ENCODE measurements at places on chromosomes 4 and X. TPM values are rescaled to one million over a fixed set of nuclear protein-coding genes. Genes with fewer than 3 reads are reported as not detected.

The TEX11 gene
- 0.08 TPM for polyA plus RNA-seq

DNA sequence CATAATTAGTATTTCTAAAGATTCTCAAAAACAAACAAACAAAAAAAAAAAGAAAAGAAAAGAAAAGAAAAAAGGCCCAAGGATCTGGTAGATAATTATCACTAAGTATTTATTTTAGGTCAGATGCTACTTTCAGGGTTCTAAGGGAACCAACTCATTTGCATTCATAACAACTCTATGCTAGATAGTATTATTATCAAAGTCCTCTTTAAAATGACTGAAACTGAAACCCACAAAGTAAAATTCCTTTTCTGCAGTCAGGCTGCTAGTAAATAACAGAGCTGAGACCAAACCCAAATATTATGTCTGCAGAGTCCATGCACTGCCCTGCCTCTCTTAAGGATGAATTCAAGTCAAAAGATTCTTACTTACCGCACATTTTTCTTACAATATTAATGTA is 38.3 kb upstream of the MAPK10 start:
- no peak for DNase-seq

DNA sequence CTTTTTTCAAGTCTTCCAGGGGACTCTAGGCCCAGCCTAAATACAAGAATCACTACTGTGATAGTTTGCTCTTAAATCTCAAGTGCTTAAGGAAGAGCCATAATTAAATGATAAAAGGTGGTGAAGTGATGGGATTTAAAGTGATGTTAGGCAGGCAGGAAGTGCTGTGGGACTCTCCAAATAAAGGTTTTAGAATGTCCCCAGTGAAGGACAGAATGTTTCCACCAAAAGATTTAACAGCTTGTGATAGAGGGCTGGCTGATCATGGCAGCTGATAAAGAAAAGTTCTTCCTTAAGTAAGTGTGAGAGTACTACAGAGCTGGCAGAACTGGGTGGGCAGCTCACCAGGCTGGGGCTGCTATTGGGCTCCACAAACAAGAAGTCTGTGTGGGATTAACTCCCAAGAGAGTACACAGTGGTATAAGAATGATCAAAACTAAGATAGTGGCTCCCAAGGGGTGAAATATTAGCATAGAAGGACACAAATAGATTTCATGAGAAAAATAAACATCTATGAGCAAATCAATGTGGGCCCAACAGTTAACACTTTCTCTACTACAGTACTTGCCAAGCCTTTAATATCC is 637.2 kb upstream of the CPEB2 start:
- no peak for DNase-seq

DNA sequence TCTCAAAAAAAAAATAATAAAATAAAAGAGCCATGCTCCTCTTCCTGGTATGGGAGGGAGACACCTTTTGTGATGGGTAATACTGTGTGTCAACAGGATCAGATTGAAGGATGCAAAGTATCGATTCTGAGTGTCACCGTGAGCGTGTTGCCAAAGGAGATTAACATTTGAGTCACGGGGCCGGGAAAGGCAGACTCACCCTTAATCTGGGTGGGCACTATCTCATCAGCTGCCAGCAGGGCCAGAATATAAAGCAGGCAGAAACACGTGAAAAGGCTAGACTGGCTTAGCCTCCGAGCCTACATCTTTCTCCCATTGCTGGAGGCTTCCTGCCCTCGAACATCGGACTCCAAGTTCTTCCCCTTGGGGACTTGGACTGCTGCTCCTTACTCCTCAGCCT is 95.4 kb downstream of the SHOX start:
- DNase-seq, result no peak

The ADAM29 gene
- polyA plus RNA-seq, result 0.04 TPM

DNA sequence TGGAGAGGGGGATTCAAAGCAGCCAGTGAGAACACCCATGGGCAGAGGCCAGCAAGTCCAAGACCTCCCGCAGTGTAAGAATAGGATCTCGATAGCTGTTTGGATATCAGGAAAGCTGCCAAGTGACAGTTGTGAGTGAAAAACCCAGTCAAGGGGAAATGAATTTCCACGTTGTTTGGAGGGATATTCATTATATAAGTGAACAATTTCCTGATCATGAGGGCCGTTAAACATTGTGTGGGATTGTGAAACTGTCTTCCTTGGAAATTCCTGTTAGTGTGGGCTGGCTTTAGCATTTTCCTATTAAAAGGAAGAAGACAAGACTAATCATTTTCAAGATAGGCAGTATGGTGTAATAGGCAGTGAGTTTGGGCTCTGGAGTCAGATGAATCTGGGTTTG is 15.0 kb downstream of the CLDN2 start:
- no peak for DNase-seq

DNA sequence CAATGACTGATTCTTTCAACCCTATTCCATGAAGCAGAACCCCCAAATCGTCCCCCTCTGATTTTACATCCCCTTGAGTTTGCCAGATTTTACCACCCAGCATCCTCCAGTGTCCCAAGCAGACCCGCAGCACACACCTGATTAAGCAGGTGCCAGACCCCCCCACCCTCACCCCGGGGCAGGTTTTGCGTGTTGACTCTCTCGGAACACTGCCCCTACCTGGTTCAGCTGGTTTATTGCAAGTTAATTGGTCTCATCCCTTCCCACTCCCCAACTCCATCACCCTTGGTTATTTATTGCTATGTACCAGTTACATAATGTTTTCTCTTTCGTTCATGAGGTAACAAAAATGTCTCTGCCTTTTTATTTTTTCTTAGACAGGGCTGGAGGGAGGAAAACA is 258.4 kb downstream of the BCOR start:
- DNase-seq, result no peak

DNA sequence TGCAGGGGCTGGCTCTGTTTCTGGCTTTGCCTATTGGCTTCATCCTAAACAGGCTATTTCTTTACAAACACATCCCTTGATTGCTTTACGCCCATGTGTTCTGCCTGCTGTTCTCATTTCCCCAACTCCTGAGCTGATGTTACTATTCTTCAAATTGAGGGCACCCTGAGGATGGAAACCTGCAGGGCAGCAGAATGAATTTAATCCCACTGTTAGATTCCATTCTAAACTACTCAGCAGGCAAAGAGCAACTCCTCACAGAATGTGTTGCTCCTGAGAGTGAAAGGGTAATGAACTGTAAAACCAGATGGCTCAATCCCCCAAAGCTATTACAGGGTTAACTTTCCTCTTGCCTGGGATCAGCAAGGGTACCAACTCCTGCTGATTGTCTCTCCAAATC is 75.7 kb downstream of the ANKRD50 start:
- DNase-seq, result no peak

The HPGD gene
- 89.6 TPM for polyA plus RNA-seq

- DNase-seq, result no peak
Observed at GRCh38 chr4:74190919-74191397, 33.0 kb downstream of the MTHFD2L start.

The SASH3 gene
- polyA plus RNA-seq, result 3.6 TPM

- no peak for DNase-seq
Observed at GRCh38 chr4:115315182-115315581, 201.8 kb upstream of the NDST4 start.

DNA sequence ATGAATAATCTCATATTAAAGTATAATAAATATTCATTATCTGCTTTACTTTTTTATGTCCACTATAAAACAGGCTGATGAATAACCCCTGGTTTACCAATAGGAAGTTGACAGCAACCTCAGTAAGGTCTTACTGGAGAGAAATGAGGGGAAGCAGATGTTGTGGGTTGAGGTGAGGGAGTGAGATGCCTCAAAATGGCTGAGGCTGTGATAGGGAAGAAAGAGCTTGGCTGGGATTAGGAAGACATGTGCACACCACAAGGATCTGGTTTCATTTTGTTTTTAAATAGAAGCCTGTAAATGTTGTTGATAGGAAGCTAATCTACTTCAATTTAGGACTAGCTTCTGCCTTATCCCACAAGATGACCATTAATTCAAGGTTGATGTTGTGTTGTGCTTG is 14.4 kb upstream of the CYBB start:
- DNase-seq, result no peak

DNA sequence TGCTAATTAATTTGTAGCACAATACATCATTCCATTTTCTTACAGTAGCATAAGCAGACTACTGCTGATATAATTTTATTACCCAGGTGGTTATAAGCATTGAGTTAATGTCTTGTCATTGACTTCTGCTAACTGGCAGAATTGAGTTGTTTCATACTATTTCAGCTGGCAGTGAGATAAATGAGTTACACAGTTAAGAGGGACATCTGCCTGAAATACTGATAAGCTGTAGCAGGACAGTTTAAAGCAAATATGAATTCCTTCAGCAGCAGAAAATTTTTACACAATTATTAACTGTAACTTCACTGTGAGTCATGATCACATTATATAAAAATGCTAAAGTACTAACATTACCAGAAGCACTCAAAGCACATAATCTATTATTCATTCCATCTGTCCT is 326.8 kb downstream of the INPP4B start:
- DNase-seq, result no peak

The ARMCX6 gene
- 72.0 TPM for polyA plus RNA-seq

GRCh38 chr4:105145156-105145902 is 1.3 kb upstream of the TET2 start:
- no peak for DNase-seq

- DNase-seq, result no peak
Observed at GRCh38 chrX:50853399-50853798, 39.4 kb upstream of the SHROOM4 start.

- no peak for DNase-seq
Observed at GRCh38 chr4:110163327-110164069, 34.9 kb downstream of the ELOVL6 start.

The GAGE2A gene
- not detected for polyA plus RNA-seq

GRCh38 chr4:137735561-137736104 is 203.3 kb upstream of the PCDH18 start:
- DNase-seq, result no peak

The GPR119 gene
- polyA plus RNA-seq, result not detected

GRCh38 chrX:73964579-73964978 is 339.4 kb upstream of the ZCCHC13 start:
- no peak for DNase-seq

The CPZ gene
- polyA plus RNA-seq, result 26.4 TPM

GRCh38 chrX:53684415-53685192 is 1.9 kb downstream of the HUWE1 start:
- no peak for DNase-seq

The XKRX gene
- 0.43 TPM for polyA plus RNA-seq

The DCAF4L1 gene
- 0.07 TPM for polyA plus RNA-seq

- no peak for DNase-seq
Observed at GRCh38 chr4:6582889-6583490, 8.0 kb downstream of the MAN2B2 start.

DNA sequence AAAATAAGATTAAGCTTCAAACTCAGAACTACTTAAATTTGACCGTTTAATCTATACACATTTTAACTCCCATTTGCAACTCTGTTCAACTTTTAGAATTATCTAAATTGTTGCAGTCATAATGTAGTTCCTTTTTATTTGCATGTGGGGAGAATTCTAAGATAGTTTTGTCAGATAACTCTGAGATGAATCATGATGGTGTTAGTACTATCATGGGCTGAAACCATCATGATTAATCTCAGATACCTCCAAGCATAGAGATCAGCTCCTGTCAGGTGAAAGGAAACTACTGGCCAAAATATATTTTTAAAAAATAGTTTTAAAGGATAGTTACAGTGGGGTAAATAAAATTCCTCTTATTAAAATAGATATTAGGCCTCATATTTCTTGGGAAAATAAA is 39.0 kb downstream of the FBXO8 start:
- no peak for DNase-seq

The GSTCD gene
- 17.3 TPM for polyA plus RNA-seq

GRCh38 chr4:154277172-154277571 is 214.4 kb downstream of the DCHS2 start:
- no peak for DNase-seq

GRCh38 chr4:88196523-88197185 is 38.2 kb upstream of the ABCG2 start:
- no peak for DNase-seq

The KLB gene
- polyA plus RNA-seq, result 0.24 TPM

DNA sequence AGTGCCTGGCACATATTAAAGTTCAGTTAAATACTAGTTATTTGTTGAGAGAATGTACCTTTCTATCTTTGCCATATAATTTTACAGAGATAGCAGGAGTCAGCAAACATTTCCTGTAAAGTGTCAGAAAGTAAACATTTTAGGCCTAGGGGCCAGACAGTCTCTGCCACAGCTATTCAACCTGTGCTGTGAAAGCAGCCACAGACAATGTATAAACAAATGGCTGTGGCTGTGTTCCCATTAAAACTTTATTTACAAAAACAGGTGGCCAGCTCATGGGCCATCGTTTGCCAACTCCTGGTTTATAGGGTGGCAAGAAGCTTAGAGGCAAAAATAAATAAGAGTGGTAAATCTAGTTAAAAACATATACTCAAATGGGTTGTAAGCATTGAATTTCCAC is 34.0 kb upstream of the BRS3 start:
- no peak for DNase-seq

GRCh38 chrX:51598899-51599298 is 19.8 kb downstream of the CENPVL3 start:
- no peak for DNase-seq

The CLTRN gene
- polyA plus RNA-seq, result 18.9 TPM

The DCAF16 gene
- polyA plus RNA-seq, result 51.3 TPM

The HTN3 gene
- polyA plus RNA-seq, result not detected

DNA sequence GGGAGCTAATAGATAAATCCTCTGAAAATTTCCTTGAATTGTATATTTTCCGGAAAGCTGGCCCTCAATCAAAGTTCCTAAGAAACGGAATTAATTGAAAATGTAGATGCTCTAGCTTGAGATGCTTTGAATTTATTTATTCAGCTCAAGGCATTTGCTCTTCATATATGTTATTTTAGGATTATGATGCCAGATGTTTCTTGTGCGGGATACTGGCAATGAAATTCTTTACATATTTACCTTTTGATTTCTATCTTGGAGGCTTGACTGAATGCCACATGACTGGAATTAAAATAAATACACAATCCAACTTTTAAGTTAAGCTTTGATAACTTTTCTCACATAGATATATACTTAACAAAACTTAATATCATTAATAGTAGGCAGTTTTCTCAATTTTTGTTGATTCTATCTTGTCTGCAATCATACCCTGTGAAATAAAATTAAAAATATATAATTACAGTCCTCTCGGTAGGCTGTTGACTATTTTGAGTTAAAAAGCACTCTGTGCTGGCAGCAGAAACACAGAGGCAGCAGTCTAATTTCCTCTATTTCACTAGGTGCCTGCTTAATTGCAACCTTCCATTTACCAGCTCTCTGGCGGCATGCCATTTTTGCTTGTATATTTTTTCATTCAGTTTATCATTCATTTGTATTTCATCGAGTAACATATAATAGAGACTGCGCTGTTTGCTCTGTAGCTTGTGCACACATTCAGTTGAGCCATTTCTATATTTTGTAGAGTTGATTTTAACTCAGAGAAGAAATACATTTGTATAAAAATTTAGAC is 991.5 kb downstream of the ADGRL3 start:
- no peak for DNase-seq
